ENCODE measurements at places on chromosomes 5 and 9.

- no peak for DNase-seq
Measured at GRCh38 chr5:58447226-58447625, 12.7 kb downstream of the PLK2 start.

DNA sequence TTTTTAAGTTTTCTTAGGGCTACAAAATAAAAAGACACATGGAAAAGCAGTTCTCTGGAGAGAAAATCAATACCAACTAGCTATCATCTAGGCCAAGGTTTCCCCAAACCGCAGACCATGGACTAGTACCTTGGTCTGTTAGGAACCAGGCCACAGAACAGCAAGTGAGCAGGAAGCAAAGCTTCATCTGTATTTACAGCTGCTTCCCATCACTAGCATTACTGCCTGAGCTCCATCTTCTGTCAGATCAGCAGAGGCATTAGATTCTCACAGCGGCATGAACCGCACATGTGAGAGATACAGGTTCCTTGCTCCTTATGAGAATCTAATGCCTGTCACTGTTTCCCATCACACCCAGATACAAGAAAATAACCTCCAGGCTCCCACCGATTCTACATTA, 1907.6 kb upstream of the ACO1 start:
- no peak for DNase-seq

- no peak for DNase-seq
Measured at GRCh38 chr5:146116361-146116760, 11.0 kb upstream of the PLAC8L1 start.

DNA sequence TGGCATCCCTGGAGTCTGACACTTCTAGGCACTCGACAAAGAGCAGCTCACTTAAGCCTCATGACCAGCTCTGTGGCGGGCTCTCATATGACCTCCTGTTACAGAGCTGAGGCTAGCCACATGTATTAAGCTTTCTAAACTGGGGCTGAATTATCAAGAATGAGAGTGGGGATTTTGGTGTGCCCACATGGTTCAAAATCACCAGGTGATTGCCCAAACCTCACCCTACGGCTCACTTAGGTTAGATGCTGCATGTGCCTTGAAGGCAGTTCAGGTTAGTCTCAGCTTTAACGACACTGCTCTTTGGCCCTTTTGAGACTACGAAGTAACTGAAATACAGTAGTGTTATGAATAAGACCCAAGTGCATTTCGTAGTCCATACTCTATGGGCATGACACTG, 39.4 kb upstream of the SMIM32 start:
- DNase-seq, result no peak

DNA sequence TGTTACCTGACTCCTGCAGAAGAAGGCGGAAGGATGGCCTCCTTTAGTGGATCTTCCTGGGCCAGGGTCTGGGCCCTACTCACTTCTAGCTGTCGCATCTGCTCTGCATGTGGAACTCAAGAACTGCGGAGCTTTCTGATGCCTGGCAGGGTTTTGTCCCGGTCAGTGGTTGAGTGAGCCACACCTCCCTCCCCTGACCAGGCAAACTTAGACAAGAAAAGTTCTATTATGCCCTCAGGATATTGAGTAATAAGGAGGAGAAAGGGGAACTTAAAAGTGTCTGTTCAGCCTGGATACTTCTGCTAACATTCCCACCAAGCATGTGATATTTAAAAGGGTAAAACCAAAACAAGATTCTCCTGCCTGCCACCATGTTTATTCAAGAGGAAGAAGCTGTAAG, at the start of gene FYB1:
Gene FYB1, minus strand, starts transcription at position 127 of the 400 bp plus-strand sequence. CDS start 16,603 bp downstream, outside the sequence.
- DNase-seq, result no peak

GRCh38 chr5:179060116-179061008, at the start of gene ZNF354C:
Gene ZNF354C, plus strand, starts transcription at chr5:179060373. Its CDS starts 1,696 bp downstream, at chr5:179062069.
- peak; percentile 83 for DNase-seq

- DNase-seq, result no peak
Measured at GRCh38 chr5:82160948-82161347, 117.2 kb downstream of the RPS23 start.

DNA sequence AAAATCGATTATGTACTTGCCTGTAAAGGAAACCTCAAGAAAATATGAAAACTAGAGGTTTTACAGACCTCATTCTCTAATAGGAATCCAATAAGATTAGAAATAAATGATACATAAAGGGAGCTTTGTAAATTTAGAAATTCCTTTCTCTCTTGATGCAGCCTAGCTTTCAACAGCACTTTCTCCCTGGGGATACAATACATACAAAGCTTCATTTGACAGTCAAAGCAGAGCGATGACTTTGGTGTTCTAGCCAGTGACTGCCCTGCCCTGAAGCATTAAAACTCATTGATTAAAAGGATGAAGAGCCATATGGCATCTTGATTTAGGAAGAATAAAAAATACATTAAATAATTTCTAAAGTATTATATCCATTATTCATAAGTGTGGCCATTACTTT, 46.3 kb upstream of the GLIS3 start:
- DNase-seq, result no peak

DNA sequence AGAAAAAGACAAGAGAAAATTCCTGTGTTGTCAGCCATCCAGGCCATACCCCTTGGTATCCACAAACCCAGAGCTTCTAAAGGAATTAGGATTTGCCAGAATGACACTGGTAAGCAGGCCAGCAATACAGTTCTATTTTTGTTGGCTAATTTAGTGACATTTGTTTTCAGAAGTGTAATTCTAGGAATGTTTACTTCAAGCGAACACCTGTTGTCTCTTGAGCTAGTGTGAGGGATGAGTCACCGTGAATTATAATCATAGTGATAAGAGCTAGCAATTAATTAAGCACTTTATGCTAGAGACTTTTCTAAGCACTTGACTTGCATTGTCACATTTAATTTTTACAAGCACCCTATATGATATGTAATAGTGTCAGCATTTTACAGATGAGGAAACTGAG, 99.2 kb downstream of the PRKACG start:
- no peak for DNase-seq

GRCh38 chr9:125043631-125044030, 99.7 kb downstream of the SCAI start:
- no peak for DNase-seq

GRCh38 chr5:75057561-75057960, 5.2 kb upstream of the GCNT4 start:
- no peak for DNase-seq

GRCh38 chr9:118414676-118415075, 710.5 kb downstream of the TLR4 start:
- no peak for DNase-seq

DNA sequence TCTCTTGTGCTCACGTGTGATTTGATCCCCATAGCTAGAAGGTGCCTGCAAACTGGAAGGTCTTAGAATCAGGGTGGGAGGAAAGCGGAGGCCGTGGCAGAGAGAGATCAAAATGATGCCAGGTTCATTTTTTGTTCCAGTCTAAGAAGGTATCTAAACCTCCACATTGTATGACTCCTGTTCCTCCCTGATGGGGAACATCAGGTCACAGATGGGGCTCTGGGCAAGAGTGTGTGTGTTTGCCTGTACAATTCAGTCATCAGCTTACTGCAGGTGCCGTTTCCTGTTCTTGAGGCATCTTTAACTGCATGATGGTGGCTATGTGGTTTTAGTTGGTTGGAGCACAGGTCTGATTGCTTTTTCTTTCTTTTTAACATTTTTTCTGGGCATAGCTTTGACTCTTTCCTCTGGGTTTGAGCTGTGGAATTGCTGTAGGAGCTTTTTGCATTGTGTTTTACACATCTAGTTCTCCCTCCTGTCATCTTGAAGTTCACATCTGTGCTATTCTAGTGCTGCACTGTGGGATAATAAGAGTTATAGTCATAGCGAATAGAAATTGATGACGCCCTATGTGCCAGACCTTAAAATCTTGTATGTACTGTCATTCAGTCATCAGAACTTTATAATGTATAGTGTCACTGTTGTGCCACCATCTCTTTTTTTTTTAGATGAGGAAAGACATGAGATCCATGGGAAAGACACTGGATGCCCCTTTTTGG, 30.8 kb downstream of the ARHGAP26 start:
- no peak for DNase-seq

GRCh38 chr5:180387798-180388197, 34.7 kb upstream of the GFPT2 start:
- DNase-seq, result no peak

GRCh38 chr9:99389087-99390033, 167.3 kb downstream of the SEC61B start:
- no peak for DNase-seq

DNA sequence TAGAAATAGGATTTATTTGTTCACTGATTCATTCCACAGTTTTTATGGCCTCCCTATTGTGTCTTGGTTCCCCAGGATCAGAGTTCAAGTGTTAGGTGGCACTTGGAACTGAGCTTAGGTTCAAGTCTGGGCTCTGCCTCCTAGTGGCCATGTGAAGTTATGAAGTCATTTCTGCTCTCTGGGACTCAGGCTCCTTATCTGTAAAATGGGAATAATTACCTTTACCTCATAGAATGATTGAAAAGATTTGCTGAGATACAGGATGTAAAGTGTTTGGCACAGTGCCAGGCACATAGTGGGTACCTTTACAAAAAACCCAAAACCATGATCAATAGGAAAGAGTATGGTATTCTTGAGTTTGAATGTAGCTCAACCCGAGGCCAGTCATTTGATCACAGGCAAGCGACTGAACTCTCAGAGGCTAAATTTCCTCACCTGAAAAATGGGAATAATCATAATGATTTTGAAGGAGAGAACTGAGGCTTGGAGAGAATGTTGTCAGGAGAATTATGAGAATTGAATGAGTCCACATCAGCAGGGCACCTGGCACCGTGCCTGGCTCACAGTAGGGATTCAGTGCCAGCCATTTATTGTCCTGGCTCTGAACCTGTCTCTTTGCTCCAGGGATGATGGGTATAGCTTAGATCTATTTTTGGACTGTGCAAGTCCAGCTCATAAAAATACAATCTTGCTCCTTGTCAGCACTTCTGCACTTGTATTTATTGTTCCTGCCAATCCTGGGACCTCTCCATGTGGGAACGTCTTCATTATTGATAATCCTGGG, 10.8 kb downstream of the NSG2 start:
- no peak for DNase-seq

- no peak for DNase-seq
Measured at GRCh38 chr9:113508111-113508749, 44.7 kb downstream of the RGS3 start.

DNA sequence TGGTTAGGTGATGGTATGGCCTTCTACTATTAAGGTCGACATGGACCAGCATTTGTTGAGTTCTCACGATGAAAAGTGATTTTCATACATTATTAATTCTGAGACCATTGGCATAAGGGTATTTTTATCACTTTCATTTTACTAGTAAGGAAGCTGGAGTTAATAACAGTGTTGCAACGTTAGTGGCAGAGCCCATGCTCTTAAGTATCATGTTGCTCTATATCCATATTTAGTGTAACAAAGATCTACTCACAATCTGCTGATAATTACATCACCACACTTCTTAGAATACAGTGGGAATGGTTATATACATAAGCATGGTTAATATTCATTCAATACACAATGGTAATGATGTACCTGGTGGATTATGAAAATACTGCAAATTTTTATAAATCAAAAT, 81.9 kb downstream of the PRR16 start:
- DNase-seq, result no peak

DNA sequence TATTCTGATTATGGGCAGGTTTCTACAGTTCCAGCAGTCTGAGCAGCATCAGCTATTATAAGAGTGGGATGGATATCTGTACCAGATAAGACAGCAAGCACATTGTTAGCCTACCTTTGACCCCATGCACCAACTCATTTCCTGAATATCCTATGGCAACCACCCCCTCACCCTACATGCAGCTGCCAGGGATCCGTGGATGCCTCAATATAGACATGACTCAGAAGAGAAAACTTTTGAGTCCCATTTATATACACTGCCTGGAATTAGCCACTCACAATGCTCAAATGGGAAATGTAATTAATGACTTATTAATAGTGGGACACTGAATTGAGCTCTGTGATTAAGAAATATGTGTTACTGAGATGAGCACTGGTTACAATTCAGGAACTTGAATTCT, 124.4 kb downstream of the SSBP2 start:
- DNase-seq, result no peak

DNA sequence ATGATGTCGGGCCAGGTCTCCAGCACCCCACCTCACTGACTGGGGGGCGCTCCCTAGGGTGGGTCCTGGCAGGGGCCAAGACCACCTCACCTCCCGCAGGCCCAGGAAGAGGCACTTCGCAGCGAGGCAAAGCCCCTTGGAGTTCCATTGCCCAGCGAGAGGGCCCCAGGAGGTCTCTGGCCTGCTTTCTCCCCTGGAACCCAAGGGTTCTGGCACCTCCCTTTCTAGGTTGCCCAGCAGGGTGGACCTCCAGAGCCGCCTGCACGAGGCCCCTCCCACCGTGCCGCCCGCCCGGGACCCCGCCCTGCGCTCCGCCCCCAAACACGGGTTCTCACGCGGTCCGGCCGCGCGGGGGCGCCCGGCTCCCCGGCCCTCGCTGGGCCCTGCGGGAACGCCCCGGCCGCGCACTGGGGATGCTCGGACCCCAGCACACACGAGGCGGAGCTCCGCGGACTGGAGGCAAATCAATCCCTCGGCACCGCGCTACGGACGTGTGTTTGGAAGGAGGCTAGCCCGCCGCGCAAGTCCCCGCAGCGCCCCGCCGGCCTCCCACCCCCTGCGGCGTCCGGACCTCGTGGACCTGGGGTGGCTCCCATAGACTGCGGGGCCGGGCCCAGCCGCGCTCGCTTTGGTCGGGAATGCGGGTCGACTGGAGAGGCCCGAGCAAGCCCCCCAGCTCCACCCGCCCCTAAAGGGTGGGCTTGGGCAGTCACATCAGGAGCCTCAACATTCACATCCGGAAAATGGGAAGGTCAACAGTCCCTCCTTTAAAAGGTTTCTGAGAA, 99.5 kb upstream of the LMX1B start:
- DNase-seq, result peak; percentile 53

DNA sequence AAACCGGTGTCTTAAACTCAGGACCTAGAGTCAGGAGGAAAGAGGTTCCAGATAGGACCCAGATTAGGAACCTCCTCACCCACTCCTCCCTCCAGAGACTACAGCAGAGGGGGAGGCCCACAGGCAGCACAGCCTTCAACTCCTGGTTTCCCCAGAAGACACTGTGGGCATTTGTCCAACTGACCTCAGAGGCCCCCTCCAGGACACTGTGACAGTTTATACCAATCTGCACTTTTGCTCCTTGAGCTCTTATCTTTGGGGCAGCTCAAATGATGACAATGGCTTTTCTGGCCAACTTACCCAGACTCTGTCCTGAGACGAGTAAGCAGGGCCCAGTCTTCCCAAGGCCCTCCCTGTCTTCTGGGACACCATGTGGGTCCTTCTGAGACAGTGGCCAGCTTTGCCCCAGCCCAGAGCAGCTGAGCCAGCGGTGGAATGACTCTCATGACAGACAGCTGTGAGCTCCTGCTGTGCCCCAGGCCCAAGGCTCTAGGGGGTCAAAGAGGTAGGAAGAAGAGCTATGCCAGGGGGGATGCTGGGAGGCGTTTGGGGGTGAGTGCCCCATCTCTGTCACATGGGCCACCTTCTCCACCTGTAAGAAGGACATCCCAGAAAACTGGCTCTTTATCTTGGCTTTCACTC, 14.3 kb downstream of the OR2V2 start:
- DNase-seq, result no peak

DNA sequence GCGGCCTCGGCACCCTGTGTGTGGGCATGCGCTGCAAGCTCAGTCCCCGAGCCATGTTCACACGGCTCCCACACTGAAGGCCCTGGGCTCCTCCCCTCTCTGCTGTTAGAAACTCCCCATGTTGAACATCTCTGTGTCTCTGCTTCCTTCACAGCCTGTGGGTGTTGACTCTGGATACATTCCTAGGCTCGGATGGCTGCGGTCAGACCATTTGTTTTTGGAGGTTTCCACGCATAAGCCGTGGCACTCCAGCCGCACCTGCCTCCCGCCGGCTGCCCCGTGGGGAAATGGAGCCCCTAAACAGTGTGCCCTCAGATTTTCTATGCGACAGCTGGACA, 31.2 kb upstream of the LRRC14B start:
- no peak for DNase-seq

All from NCI-H1092 (cell line).